ENCODE measurements at places on chromosomes 16 and 17.

- no peak for DNase-seq
Measured at GRCh38 chr16:88597856-88598491, 27.8 kb downstream of the ZC3H18 start.

- no peak for DNase-seq
Measured at GRCh38 chr16:77868478-77868877, 80.1 kb downstream of the VAT1L start.

DNA sequence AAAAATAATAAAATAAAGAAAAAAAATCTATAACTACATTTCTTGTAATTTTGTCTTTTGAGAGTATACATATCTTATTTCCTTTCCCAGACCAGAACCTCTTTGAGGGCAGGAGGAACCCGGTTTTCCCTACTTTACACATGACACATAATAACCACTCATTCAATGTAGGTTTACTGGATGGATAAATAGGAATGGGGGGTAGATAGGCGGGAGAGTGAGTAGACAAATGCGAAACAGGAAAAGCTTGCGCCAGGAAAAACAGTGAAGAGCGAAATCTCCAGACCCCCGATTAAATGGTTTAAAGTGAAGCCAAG is 515 bp upstream of the GOSR2 start:
- DNase-seq = no peak

DNA sequence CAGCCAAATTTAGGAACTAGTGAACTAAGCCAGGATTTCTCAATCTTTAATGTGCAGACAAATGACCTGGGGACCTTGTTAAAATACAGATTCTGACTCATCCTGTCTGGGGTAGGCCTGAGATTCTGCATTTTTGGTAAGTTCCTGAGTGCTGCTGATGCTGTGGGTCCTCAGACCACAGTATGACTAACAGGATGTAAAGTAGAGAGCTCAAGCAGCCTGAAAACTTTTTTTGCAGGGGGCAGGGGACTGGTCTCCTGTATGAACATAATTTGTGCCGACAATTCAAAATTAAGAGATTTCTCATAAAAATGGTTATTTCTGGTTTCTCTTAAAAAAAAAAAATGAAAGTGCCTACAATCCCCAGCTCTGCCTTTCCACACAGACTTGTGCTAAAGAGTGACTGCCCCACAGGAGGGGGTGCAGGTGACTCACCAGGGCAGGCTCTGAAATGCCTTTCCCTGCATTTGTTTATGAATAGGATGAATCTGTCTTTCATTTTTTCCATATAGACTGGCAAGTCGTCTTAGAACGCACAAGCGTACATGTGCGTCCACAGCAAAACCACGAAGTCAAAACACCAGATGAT is 271.5 kb downstream of the PHKB start:
- DNase-seq = peak; percentile 52

DNA sequence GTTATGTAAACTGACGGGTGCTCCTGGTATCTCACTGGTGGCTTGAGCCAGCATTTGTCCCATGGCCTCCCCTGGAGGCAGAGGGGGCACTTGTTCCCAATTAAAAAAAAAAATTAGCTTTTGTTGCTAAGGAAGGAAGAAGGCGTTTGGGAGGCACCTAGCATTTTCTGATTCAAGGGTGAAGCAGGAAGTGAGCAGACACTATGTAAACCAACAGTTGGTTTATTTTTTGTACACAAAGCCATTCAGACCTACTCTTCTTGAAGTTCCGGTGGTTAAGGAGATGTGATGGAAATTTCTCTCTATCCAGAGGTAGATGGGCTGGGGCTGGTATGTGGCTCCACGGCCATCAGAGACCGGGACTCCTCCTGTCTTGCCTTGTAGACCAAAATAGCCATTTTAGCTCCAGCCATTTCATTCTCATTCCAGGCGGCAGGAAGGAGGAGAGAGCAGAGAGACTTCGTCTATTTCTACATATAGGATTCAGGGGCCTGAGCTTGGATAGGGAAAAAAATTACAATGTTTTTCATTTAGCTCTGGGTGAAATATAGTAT is 103.0 kb downstream of the SNX29 start:
- no peak for DNase-seq

DNA sequence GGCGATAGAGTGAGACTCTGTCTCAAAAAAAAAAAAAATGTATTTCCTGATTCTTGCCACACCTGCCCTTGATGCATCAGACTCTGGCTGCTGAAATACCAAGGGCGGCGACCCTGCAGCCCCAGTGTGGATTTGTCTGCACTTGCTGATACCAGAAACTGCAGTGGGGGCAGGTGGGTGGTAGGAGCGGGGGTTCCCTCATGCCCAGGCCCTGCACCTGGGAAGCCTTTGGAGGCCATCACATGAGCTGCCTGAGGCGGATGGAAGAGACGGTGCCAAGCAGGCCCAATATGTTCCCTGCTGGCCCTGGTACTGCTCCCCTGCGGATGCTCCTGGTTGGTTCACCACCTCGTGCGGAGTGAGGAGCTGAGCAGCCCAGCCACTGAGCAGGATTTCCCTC is 50.6 kb downstream of the MARF1 start:
- DNase-seq = no peak

DNA sequence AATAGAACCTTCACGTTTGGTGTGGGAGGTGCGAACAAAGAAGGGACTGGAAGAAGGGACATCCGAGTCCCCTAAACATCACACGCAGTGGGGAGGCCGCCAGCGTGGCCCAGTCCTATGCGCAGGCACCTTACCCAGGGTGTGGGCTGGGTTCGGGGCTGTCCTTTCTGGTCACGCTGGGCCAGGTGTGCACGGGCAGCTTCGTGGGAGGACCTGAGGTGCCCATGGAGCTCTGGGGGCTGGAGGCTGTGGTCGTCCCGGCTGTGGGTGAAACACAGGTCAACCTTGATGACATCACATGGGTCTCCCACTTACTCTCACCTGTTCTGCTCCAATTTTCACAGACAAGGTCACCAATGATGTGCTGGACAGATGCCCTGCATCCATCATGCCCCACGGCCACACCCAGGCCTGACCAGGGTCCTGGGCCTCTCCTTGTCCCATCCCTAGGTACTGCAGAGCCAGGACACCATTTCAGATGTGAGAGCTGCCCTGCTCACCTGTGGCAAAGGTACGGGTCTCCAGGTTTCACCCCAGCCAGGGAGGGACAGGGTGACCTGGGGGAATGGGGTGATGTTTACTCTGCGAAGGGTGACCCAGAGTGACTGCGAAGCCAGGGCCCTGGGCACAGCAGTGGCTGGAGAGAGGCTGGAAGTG is 3.1 kb downstream of the CD300C start:
- DNase-seq = no peak

DNA sequence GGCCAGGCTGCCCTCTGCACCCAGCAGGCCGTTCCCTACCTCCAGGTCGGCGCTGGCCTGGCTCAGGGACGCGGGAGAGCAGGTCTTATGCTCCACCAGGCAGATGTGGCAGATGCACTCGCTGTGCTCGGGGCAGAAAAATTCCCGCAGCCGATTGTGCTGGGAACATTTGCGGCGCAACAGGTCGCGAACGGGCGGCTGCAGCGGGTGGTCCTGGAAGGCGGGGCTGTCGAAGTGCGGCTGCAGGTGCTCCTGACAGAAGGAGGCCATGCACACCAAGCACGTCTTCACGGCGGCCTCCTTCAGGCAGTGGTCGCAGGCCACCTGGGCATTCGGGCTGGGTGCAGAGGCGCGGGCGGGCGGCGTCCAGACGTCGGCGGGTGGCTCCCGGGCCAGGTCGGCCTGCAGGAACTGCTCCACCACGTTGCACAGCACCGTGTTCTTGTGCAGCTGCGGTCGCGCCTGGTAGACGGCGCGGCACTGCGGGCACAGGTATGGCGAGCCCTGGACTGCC is 439 bp downstream of the TRIM25 start:
- no peak for DNase-seq

GRCh38 chr17:8941520-8941919 is 24.0 kb downstream of the PIK3R5 start:
- DNase-seq = no peak

DNA sequence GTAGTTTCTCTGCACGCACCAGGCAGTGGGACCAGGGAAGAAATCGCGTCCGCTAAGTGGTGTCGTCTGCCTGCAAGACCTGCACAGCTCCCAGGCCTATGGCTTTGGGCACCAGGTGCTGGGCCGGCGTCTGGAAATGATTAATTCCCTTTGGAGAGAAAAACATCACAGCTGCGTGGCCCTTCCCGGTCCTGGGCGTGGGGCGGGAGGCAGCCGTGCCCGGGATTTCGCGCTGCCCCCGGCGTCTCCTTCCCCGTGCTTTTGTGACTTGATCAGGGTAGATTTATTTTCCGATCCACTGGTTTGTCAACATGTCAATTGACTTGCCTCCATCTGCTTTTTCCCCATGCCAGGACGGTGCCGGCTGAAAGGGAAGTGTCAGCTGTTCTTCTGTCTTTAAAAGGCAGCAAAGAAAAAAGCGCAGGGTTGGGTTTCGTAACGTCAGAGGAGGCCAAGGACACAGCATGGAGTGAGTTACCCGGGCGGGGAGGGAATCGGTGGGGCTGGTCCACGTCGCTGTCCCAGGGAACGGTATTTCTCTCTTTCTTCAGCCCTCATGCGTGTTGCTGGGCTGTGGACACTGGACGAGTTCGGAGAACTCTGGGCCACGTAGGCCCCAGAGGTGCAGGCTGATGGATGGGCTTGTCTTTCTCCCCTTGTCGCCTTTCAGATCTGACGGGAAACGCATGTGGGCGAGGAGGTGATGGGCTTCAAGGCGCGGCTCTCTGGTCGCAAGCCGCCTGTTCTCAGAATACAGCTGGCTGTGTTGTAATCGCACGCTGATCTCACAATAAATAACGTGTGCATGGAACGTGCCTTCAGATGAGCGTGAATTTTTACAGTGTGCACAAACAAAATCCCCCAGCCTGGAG is 188.1 kb upstream of the ZNF469 start:
- DNase-seq = no peak

- DNase-seq = no peak
Measured at GRCh38 chr17:81712468-81713003, 452 bp downstream of the SLC25A10 start.

- no peak for DNase-seq
Measured at GRCh38 chr17:29063992-29064391, 21.1 kb downstream of the PIPOX start.

All from amniotic stem cell (primary cell).